Fibroblast of skin of right biceps (primary cell): ENCODE measurements at places on chromosomes 4 and X.

GRCh38 chr4:109751852-109752251 lies 22.0 kb upstream of the PLA2G12A start:
- DNase-seq = no peak

- peak; percentile 45 for DNase-seq
These were observed 11.7 kb downstream of the TRIM2 start for GRCh38 chr4:153215921-153216320.

DNA sequence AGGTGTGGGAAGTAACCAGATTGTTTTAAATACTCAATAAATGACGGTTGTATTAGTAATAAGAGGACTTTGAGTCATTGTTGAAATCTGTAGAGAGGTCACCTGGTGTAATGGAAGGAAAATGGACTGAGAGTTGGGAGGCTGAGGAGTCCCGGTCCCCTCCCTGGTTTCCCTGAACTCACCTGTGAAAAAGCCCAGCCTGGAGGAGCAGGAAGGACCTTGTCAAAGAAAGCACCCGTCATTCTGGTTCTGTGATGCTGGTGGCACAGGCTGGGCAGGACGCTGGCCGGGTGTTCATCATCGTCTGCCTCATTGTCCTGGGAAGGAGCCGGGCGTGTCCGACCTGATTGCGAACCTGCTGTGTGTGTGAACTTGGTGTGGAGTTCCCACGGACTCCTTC lies 70.8 kb downstream of the SORCS2 start:
- DNase-seq = no peak

GRCh38 chr4:106340774-106341173 lies 24.4 kb downstream of the AIMP1 start:
- DNase-seq = no peak

- no peak for DNase-seq
These were observed 52.9 kb downstream of the TRMT44 start for GRCh38 chr4:8493484-8493883.

GRCh38 chr4:14178421-14178820 lies 550.9 kb upstream of the BOD1L1 start:
- peak; percentile 41 for DNase-seq

GRCh38 chr4:2141762-2142451 lies 82.8 kb downstream of the NAT8L start:
- DNase-seq = no peak

DNA sequence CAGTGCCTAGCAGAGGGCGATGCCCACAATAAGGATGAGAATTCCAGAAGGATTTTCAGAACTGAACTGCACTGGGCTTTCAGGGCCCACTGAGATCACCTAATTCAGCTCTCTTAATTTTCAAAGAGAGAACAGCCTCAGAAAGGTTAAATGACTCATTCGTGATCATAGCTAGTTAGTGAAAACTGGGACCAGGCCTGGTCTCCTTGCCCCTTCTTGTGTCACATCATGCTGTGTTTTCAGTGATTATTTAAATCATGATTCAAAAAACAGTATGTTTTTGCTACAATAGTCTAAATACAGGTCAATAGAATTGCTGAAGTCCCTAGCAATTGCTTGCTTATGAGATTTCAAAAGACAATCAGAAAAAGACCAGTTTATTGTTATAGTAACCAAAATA lies 136.4 kb upstream of the PLAC1 start:
- no peak for DNase-seq

GRCh38 chr4:169209388-169209883 lies 61.3 kb downstream of the SH3RF1 start:
- no peak for DNase-seq

DNA sequence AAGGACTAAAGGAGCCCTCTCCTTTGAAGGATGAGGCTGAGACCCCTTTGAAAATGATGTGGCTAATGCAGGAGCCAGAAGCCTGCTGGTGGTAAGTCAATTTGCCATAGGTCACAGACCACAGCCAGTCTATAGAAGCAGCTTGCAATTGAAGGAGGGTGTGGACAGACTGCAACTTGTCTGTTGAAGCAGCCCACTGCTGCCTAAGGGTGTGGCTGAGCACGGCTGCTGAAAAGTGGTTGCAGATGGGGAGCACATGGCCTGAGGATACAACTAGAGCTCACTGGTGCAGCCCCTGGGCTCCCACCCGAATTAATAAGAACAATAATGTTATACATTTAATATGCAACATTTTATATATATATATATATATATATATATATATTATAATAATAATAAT lies 11.4 kb upstream of the EXOC1L start:
- no peak for DNase-seq

- DNase-seq = no peak
These were observed 58.7 kb downstream of the NBDY start for GRCh38 chrX:56787734-56788152.

DNA sequence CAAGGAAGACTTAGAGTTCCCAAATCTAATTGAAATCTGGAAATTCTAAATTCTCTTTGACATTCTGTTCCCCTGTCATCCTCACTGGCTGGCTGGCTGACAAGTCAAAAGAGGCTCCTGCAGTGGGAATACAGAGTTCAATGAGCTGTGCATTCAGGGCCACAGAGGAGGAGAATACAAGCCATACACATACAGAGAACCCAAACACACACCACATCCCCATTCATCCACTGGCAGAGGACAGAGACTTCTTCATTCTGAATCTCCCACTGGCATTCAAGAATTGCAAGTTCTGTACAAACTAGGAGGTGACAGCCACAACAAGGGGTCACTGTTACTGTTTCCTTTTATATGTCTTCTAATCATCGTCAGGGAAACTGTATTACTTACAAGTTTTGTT lies 49.7 kb downstream of the SAT1 start:
- no peak for DNase-seq

DNA sequence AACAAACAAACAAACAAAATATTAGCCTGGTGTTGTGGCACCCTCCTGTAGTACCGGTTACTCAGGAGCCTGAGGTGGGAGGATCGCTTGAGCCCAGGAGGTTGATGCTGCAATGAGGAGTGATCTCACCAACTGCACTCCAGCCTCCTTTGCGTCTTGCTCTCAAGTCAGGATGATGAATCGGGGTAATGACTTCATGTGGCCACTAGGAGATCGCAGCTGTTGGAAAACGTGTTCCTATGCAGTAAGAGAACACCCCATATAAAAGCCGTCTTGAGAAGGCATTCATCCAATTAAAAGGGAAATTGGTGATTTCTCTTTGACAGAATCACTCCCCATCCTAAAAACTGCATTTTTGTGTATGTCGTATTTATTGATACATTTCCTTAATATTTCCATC lies 6.9 kb downstream of the CCNB3 start:
- peak; percentile 3 for DNase-seq

DNA sequence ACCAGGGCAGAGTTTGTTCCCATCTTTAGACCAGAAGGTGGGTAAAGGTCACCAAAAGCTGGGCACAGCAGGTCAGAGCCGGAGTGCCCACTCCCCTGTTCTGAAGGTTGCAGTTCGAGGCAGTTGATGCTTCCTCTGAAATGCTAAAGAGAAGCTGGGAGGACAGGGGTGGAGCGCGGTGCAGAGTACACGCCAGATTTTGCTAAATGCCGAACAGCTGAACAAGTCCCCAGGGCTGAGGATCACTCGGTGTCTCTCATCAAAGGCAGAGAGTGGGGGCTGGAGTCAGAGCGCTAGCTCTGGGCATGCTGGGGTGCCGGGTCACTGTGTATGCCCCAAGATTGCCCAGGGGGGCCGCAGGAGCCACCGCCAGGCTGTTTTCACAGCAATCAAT lies 197.0 kb downstream of the BCOR start:
- DNase-seq = no peak

DNA sequence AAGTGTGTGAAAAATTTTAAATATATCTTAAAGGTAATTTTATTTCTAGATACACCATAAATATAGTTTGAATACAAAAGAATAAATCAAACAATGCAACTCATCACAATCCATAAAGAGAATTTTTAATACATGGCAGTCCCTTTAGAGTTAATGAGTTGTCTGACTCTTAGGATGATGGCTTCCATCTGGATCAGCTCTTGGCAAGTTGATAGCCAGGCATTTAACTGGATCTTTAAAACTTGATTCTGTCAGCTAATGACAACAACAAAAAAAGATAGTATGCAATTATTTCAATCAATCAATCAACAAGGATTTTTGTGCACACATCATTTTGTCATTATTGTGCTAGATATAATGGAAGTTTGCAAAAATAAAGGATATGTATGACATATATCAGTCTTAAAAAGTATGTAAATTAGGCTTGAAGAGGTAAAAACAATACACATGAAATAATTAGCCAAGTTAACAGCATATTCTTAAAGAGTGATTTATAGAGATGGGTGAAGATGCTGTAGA lies 174.9 kb upstream of the PCDH18 start:
- no peak for DNase-seq

DNA sequence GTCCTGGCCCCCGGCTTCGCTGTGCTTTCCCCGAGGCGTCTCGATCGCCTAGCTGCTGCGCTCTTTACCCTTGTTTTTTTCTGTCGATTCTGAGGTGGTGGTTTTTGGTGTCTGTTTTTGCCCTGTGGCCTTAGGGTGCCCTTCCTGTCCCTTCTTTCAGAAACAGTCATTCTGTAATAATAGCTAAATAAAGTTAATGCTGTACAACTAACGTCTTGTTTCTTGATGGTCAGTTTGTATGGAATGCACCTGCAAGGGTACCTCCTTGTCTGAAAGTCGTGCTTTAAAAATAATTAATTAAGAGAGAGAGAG lies 686 bp downstream of the FIP1L1 start:
- no peak for DNase-seq

- DNase-seq = no peak
These were observed 1609.1 kb downstream of the C4orf33 start for GRCh38 chr4:130705023-130705422.

DNA sequence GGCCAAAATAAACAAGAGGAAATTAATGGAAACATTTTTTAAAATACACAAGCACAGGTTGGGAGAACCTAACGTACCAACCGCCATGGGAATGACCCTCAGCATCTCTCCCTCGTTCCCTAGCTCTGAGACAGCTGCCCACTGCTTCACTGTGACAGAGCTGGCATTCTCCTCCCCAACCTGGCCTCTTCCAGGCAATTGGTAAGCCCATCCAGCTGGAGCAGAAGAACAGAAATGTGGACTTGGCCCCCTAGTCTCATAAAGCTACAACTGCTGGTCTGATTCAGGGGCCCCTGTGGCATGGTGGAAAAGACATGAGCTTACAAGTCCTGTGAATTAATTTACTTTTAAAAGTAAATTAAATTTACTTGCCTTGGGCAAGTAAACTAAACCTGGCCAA lies 245.1 kb downstream of the PTTG2 start:
- DNase-seq = no peak

DNA sequence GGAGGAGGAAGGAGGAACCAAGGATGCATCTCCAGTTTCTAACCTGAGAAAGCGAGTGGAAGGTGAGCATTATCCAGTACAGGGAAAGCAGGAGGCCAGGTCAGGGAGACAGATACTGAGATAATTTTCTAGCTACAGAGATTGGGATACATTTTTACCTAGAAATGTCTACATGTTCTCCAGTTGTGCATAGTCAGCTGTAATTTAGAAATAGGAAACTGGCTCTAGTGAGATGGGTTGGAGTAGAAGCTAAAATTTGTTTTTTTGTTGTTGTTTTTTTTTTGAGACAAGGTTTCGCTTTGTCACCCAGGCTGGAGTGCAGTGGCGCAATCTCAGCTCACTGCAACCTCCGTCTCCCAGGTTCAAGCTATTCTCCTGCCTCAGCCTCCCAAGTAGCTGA lies 71.3 kb downstream of the FNIP2 start:
- no peak for DNase-seq

DNA sequence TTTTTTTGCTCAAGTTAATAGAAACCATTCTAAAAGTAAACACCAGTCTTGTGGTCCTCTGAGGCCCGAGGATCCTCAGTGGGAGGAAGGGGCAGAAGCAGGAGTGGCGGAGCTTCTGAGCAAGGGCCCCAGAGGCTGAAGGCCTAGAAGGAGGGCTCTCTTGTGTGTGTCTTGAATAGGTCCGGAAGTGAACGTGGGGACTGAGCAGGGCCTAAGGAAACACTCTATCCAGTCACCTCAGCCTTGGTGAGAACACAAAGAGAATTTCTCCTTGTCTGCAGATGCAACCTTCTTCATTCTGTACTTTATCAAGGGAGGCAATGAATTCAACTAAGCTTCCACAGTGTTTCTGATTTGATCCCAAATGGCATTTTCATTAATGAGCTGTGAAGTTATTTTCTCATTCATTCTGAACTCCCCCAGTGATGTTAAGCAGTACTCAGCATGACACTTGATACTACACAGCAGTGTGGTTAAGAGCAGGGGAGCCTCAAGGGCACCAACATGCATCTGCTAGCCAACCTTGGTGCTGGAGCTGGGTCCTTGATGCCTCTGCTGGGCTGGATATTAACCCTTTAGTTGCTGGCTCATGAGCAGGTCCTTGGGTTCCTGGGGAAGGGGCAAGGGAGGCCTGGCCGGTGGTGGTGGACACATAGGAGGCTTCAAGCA lies 64.7 kb downstream of the RBM47 start:
- no peak for DNase-seq

DNA sequence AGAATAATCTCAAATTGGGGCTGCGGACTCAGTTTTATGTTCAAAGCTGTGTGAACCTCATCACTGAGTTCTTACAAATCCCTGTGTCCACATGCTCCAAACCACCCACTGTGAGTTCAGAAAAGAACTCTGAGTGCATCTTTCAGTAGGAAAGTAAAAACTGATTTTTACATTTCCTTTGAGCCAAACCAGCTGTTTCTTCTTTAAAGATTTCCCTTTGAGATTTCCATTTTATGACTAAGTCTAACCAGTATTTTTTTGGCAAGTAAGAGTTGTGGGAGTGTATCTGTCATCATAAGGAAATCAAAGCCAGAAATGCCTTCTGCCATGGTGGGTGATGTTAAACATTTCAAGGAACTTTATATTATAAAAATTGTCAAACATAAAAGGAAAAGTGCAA lies 100.0 kb downstream of the TET2 start:
- peak; percentile 74 for DNase-seq

- DNase-seq = no peak
These were observed 89.8 kb upstream of the GPRIN3 start for GRCh38 chr4:89397441-89397840.

GRCh38 chr4:16659694-16660093 lies 238.8 kb downstream of the LDB2 start:
- DNase-seq = no peak

DNA sequence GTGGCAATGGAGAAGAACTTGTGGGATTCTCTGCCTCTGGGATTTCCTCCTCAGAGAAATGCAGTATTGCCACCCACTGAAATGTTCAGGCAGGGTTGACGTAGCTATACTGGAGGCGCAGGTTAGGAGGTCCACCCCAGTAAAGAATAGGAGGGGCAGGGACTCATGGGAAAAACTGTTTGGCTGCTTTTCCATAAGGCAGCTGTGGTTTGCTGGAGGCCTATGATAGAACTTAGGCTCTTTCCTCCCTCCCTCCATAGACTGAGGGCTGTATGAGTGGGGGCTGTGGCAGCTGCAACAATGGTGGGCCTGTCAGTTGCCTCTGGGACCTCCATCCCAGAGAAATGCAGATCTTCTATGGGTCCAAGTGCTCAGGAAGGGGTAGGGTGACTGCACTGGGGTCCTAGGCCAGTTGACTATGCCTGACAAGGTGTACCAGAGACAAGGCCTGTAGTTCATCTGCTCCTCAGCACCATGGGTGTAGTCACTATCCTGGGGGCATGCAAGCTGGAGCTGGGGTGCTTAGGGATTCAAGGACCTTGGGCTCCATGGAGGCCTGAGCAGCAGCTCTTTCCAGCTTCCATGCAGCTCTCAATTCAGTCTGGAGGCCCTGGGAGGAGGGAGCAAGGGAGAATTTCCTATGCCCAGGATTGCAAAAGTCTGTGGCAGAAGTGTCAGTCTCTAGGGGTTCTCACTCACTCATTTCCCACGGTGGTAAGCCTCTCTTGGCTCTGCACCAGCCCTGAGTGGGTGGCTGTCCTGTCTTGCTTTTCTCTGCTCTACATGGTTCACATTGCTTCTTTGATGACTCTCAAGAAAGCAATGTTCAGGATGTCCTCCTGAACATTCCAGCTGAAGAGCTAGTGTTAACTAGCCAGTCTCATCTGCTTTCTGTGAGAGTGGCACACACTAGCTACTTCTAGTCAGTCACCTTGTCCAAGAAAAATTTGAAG lies 353.0 kb downstream of the IDS start:
- DNase-seq = peak; percentile 89
